HTR-8/SVneo (cell line): ENCODE measurements at places on chromosomes 3 and 15.

DNA sequence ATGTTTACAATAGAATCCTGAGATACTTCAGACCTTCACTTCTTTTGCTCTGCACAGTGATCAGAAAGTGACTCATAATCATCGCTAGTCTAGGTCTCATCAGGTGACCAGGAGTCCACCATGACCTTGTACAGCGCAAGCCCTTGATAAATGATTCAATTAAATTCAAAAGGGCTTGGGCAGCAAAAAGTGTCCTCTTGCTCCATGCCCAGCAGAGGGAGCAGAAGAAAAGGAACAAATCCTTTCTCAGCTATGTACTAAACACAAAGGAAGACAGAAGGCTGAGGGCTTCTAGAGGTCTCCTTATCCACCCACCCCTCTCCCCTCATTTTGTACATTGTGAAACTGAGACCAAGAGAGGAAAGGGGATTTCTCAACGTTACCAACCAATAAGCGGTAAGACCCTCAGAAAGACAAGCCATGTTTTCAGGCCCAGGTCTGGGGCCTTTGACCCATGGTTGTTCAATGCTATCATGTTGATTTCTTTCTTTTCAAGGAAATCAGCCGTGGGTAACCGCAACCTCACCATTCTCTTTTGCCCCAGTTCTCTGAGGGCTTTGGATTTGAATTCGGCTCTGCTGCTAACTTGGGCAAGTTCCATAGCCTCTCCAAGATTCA is 74.8 kb downstream of the AQP9 start:
- DNase-seq: peak; percentile 23

DNA sequence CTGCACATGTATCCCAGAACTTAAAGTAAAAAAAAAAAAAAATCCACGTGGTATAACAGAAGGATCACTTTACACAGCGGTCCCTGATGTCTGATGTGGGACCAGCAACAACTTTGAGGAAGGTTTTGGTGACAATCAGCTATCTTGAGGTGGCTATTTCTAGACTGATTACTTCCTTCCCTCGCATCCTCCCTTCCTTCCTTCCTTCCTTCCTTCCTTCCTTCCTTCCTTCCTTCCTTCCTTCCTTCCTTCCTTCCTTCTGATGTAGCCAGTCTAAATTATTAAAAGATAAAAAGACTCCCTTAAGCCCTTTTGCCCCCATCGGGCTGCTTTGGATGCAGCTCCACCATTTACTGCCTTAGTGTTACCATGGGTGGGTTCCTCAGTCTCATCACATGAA is 14.9 kb downstream of the SORD start:
- no peak for DNase-seq

- DNase-seq: peak; percentile 21
Observed at GRCh38 chr3:54988838-54989630, 61.2 kb upstream of the LRTM1 start.

DNA sequence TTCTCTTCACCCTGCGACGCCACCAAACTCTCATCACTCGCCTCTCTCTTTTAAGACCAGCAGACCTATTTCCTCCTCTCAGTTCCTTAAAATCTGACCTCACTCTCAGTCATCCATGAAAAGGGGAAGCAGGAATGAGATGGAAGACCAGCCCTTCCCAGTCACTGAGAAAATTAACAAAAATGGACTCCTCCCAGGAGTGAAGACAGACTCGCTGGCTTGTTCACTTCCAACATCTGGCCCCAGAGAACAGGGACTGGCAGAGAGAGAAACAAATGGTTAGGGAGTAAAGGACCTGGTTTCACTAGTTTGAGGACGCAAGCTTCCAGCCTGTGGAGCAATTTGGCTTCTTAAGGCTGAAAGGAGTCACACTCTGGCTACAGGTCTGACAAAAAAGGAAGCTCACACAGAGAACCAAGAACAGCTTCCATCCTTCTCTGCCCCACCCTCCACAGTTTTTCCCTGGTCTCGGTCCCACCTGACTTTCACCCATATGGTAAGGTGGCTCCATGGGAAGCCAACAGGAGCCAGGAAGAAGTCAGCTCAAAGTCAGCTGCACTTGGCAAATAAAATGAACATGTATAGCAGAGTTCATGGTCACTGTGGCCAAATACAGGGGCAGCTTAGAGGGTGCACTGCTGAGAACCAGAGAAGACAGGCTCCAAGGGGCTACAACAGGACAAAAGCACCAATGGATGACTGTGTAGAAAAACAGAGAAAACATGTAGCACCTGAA is 57.2 kb downstream of the ITGB5 start:
- no peak for DNase-seq

DNA sequence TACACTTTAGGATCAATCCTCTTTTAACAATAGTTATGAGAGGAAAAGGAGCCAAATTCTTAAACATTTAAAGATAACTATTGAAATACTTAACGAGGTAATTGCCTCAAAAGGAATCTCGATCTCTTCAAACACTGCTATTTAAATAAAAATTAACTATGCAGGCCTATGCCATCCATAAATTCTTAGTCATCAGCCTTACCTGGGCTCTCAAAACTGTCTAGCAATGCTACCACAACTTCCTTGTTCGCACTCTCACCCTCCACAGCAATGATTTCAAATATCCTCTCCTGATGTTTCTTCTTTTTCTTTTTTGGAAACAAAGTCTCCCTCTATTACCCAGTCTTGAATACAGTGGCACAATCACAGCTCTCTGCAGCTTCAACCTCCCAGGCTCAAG is 12.3 kb downstream of the ETFA start:
- no peak for DNase-seq

DNA sequence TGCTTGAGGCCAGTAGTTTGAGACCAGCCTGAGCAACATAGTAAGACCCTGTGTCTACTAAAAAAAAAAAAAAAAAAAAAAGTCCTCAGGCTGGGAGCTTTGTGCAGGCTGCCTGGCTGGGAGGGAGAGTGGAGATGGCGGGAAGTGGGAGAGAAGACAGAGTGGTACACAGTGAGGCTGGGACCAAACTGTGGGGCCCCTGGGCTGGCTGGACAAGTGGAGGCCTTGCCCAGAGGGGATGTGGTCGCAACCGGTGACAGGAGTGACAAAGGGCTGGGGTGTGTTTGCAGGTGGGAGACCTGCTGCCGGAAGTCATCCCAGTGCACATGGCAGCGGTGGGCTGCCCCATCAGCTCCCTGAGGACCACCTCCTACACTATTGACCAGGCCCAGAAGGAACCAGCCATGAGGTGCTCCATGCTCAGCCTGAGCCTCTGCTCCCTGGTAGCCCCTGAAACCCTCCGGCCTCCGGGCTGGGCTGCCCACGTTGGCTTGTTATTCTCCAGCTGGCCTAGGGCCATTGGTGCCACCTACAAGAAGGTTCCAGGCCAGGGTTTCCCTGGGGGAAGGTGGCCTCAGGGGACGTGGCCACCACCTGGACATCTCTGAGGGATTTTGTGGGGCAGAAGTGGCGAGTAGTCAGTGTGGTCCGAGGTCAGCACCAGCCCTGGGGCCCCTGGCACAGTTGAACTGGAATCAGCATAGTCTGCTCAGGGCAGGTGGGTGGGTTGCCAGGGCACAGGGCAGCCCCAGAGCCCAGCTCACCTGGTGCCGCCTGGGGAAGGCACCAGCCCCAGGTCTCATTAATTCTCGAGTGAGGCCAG is 22.7 kb downstream of the ACAA1 start:
- DNase-seq: no peak
